ENCODE measurements at places on chromosomes 13 and 19.

DNA sequence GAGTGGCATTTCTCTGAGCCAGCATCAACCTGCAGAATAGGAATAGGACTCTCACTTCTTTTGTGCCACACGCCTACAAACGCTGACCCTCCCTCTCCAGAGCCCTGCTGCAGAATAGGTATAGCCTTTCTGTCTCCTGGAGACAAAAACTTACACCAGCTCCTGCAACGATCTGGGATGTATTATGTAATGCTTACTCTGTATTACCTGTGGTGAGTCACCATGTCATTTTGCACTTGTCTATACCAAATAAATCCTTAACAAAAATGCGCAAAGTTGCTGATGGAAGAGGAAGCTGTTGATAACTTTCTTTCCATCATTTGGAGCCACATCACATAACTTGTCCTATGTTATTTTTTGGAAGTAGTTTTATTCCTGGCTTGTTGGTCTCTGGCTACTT, 155.8 kb upstream of the FNDC3A start:
- DNase-seq = no peak

DNA sequence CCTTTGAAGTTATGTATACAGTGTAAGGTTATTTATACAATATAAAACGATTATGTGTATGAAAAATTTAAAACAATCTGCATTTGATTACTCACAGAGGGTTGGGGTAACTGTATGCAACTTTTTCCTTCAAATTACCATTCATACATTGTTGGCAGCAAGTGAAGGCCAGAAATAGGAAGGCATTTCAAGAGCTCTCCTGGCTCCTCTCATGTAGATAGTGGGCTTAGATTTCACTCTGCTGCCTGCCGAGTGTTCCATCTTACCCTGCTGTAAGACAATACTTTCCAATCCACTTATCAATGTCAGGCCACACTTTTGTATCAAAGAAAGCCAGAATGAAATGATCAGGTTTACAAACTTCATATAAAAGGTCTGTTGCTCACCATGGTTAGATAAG, 245.2 kb downstream of the DNAJC15 start:
- no peak for DNase-seq

GRCh38 chr19:49938662-49939061, 9.4 kb upstream of the NUP62 start:
- no peak for DNase-seq

GRCh38 chr13:100514788-100515409, 73.7 kb downstream of the GGACT start:
- peak; percentile 87 for DNase-seq

DNA sequence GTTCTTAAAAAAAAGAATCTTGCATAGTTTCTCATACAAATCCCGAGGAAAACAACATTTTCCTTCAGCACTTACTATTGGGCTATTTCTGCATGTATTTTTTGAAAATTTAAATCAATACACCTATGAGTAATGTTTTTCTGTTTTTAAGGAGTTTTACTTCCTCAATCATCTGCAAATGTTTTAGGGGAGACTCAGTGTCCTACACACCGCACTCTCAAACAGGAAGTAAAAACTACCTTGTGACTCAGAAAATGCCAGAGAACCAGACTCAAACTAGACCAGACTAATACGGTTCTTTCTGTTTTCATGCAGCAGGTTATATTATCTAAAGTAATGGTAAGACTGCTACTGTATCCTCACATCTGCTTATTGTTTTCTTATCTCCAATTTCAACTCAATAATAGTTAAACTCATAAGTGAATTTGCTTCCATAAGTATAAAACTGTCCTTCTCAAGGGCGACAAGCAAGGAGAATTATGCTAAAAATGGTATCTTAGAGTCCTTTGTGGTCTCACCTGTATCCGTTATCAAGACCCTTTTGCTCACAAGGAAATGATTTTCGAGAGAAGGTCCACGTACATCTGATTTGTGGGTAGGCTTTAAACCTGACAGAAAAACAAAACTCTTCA, 52.5 kb downstream of the FLT3 start:
- DNase-seq = no peak

DNA sequence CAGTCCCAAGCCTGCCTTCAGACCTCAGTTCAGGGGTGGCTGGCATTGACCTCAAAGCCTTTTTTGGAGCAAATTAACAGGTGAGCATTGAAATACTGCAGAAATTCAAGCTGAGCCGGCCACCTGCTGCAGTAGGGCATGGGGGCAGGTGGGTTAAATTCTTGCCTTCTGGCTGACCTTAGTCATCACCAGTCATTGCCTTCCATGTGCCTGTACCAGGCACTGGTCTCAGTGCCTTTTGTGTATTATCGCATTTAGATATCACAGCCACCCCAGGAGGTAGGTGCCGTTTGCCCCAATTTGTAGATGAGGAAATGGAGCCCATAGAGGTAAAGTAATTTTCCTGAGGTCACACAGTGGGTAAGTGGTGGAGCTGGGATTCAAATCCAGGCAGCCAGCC, 7.2 kb downstream of the PPP1R37 start:
- DNase-seq = no peak

DNA sequence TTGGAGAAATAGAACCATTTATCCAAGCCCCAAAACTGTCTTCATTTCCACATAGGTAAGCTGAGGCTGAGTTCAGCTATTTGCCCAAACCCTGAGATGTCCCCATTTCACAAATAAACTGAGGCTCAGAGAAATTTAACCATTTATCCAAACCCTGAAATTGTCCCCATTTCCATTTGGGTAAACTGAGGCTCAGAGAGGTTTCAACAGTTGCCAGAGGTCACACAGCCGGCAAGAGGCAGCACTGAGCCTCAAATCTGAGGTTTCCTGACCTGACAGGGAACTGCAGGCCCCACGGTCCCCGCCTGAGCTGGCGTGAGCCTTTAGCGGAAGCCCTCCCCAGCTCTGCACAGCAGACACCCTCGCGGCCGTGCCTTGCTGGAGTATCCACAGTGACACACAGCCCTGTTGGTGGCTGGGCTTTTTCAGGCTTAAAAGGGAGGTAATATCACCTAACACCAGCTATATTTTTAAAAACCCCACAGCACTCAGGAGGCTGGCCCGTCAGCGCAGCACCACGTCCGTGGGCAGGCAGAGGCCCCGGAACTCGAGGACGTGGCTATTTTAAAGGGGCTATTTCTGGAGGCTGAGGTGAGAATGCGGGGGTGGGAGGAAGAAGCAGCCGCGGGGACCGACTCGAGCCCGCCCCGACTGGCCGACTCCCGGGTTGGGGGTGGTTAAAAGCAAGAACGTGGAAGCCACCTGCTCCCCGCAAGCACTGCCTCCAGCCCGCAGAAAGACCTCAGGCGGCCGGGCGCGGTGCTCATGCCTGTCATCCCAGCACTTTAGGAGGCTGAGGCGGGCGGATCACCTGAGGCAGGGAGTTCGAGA, 18.5 kb downstream of the PTPRS start:
- DNase-seq = no peak

DNA sequence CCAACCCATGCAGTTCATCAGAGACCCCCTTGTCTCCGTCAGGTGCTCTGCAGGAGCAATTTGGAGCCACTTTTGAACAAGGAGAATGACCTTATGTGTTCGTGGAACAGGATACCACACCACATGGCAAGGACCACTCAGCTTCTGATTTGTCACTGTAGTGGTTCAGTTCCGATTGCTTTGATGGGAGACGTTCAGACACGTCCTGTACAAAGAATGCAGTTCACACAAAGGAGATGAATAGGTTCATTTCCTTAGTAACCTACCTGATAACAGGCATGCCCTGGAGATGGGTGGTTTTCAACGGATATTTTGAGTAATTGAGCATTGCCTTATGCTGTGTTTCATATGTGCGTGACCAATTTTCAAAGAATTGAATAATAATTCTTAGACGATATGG, 17.2 kb downstream of the FGF9 start:
- DNase-seq = no peak

Data from brain (organoid and tissue), 16 donors.